ENCODE measurements at places on chromosomes 4 and X.

GRCh38 chr4:85495621-85496020, 20.7 kb downstream of the ARHGAP24 start:
- no peak for DNase-seq

DNA sequence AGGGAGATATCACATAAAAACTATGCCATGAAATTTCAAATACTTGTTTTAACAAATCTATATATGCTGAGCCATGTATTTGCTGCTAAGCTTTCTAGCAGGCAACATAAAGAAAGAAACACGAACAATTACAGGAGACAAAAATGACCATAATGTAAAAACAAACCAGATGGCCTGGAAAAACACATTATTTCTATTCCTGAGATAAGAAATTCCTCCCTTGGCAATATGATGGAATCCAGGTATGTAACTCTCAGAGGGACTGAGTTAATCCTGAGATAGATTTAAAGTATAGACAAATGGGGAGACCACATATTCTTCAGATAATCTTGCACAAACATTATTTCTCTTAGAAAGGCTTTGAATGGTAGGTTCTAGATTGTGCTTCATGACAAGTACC, 224.1 kb upstream of the MAB21L2 start:
- no peak for DNase-seq

DNA sequence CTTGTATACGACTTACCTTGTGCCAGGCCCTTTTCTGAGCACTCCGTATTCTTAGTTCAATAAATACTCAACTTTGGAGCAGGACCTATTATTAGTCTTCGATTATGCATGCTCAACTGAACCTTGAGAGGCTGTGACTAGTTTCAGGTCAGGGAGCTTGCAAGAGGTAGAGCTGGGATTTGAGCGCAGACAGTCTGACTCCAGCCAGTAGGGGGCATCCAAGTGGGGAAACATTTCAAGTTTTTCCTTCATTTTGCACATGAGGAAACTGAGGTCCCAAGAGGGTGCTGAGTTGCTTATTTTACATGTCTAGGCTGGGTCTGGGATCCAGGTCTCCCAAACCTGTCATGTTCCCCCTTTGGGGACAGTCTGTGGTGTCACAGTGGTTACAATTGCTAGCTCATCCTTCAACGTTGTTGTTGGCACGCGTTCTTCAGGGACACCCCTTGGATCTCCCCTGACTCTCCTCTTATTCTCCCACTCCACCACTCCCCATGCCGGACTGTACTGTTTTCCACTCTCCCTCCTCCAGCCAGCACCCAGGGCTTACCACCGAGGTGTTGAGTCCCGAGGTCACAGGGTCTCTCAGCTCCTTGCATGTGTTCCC, 6.7 kb upstream of the PRICKLE3 start:
- no peak for DNase-seq

- DNase-seq = no peak
Measured at GRCh38 chrX:153351981-153352380, 18.0 kb downstream of the ZNF275 start.

DNA sequence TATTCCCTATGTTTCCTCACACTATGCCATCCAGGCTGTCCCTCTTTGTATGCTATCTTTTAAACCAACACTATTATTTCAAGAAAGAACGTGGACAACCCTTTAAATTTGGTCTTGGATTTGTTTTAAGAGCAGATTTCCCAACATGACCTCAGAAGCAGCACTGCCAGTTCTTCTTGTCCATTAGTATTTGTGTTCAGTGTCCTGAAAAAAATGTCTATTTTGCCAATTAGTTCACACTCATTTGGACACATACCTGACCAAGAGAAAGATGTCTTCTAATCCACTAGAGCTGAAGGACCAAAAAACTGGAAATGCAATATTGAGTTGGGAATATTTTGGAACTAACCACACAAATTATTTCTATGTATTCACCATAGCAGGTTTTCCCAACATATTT, 223.2 kb upstream of the CNKSR2 start:
- no peak for DNase-seq

- DNase-seq = no peak
Measured at GRCh38 chrX:2657532-2658113, 33.5 kb upstream of the CD99 start.

DNA sequence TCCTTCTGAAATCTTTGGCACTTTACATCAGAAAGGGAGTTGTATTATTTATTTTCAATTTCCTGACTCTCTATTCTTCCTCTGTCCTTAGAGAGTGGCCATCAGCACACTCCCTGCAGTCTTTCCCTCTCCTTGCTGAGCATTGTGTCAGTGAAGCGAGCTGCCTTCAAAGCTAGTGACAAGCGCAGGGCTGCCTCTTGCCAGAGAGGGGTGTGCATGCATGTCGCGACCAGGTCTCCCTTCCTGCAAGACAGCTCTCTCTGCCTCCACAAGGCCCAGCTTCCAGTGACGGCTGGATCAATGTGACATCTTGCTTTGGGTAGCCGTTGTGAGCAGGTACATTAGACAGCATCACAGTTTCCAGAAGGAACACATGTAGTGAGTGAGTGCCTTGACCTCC, 810.9 kb upstream of the TENM3 start:
- no peak for DNase-seq

DNA sequence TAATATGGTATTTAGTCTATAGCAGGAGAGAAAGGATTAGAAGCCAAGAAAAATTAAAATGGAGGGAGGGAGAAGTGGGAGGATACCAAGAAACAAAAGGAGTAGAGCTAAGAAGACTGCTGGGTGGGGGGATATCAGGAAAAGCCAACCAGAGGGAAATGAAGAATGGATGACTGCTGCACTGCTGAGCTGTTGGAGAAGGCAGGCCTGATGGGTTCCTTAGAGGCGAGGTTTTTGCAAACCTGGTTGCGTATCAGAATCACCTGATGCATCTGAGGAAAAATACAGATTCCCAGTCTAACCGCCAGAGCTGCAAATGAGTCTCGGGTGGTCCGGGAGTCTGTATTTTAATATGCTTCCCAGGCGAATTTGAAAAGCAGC, 1.5 kb downstream of the PGRMC1 start:
- DNase-seq = no peak

- no peak for DNase-seq
Measured at GRCh38 chr4:182449186-182449929, 206.2 kb downstream of the TENM3 start.
